ENCODE measurements at places on chromosomes 2 and 18. TPM values are rescaled to one million over a fixed set of nuclear protein-coding genes. Genes with fewer than 3 reads are reported as not detected.

The GREB1L gene
- total RNA-seq: 2.0 TPM

DNA sequence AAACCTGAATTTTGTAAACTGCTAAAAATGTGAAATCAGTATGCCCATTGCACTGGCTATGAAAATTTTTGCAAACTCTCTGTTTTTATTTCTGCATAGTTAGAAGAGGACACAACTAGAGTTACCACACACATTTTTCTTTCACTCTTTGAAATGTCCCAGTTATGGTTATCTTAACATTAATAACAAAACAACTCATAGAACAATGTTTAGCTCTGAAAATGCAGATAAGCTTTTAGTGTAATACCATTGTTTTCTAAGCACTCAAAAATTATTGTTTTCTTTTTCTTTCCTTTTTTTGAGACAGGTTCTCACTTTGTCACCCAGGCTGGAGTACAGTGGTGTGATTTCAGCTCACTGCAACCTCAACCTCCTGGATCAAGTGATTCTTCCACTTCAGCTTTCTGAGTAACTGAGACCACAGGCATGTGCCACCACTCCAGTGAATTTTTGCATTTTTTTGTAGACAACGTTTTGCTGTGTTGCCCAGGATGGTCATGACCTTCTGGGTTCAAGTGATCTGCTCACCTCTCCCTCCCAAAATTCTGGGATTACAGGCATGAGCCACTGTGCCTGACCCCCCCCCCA is 1204.5 kb upstream of the ZEB2 start:
- no peak for DNase-seq

DNA sequence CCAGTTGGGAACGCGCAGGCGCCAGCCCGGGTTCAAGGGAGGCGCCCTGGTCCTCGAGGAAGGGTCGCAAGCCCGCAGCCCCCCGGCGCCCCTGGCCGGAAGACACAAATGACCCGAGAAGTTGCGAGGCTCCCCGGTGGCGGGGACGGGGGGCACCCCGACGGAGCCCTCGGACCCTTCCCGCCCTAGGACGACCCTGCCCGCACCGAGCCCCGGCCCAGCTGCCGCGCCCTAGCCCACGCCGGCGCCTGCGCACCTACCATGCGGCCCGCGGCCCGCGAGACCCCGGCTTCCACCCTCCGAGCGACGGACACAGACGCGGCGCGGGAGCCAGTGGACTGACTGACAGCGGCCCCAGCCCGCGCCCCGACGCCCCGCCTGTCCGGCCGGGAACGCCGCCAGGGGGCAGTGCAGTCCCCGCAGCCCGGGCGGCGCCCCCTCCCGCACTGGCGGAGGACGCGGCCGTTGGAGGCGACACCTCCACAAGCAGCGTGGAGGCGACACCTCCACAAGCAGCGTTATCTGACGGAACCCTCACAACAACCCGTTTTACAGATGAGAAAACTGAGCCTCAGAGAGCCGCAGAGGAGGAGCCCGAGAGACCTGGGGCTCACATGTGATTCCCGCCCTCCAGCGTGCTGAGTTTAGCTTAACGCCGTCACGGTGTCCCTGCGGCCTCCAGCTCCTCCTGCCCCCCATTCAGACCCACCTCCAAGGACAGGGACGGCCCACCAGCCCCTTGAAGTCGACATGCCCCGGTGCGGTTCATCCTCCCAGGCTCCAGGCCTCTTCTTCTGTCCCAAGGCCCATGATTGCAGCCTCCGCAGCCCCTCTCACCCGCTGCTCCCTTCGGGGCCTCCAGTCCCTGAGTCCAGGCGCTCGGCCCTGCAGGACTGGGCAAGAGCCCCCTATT is at the start of gene NMUR1:
NMUR1 (minus strand) TSS at position 347 of the 913 bp plus-strand sequence; CDS start at position 263, 84 bp downstream.
- peak; percentile 73 for DNase-seq

- DNase-seq: no peak
Observed at GRCh38 chr2:173747035-173747434, 218.1 kb downstream of the SP3 start.

DNA sequence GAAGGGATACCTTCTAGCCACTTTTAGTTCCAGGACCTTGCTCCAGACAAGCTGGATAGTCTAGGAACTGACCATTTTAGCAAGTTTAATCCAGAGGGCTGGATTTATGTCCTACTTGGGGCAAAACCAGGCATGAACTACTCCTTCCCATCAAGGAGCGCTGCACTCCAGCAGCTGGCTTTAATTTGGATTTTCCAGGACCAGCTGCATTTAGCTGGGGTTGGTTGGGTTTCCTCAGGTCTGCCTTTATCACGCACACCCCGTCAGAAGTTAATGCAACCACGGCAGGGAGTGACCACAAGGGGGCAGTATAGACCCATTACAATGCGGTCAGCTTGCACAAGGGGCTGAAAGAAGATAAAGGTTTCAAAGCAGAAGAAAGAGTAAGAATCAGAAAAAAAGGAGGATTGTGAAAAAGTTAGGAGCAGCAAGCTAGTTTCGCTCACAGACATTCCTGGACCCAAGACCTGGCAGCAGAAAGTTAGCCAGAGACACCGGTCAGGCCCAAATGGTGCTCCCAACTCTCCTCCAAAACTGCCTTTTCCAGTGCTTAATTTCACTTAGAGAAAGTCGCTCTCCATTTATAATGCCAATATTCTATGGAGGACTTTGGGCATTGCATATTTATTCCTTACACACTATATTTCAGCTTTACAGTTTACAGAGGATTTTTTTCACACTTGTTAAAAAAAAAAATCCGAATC is 40.1 kb downstream of the SLC4A1AP start:
- peak; percentile 92 for DNase-seq

The PTRHD1 gene
- total RNA-seq: 14.7 TPM

DNA sequence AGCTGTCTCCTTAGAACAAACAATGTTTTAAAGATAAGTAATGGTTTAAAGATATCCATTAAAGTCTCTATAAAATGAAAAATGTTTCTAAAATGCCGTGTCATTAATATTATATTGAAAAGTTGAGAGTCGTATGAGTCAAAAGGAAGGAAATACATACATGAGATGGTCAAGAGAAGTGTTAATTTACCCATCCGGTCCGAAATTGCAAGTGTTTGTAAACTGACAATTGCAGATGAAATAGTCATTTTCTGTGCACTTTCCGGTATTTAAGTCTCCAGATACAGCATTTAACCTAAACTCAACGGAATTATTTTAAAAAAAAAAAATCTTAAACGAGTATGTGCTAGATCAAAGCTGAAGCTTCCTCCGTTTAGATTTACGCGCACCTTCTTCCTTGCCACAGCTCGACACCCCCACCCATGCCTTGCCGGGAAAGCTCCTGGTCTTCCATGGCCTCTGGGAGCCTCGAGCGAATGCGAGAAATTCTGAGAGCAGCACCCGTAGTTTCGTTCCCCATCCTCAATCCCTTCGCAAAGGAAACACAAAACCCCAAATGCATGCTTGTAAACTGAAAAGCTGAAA is 1.8 kb downstream of the DSC3 start:
- no peak for DNase-seq

DNA sequence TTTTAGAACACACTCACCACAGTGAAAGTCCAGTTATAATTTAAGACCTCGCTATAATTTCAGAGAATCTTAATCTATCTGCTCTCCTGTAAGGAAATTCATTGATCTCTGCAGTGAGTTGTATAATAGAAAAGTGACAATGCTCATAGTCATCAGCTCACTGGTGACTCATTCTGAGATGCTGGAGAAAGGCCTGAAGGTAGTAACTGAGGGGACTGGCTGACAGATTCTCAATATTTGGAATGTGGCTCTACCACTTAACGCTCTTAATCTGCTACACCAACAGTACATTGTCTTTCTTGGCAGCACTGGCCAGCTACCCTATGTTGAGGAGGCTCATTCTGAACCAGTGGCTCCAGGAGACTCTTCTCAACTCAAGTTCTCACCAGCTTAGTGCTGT is 246.1 kb downstream of the RPRM start:
- DNase-seq: no peak

DNA sequence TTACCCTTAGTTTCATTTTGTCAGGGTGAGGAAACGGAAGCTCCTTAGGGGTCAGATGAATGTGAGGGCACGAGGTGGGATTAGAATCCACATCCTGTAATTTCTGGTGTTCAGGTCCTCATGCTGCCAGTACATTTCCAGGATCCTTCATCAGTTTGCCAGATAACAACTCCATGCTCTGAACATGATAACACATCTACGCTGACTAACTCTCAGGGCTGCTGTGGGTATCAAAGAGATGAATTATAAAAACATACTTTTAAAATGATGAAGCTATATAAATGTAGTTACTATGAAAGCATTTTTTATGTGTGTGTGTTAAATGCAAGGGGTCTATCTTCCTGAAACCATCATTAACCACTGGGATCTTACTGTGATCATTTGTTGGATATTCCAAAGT is 325.9 kb downstream of the SLC8A1 start:
- no peak for DNase-seq

- no peak for DNase-seq
Observed at GRCh38 chr2:30957591-30957990, 150.3 kb upstream of the CAPN13 start.

The LOXL3 gene
- 9.2 TPM for total RNA-seq
